Fibroblast of skin of right biceps (primary cell): ENCODE measurements at places on chromosomes 5 and 9.
A peak's percentile ranks its signal among the peaks of the same experiment; 100 is the strongest.

DNA sequence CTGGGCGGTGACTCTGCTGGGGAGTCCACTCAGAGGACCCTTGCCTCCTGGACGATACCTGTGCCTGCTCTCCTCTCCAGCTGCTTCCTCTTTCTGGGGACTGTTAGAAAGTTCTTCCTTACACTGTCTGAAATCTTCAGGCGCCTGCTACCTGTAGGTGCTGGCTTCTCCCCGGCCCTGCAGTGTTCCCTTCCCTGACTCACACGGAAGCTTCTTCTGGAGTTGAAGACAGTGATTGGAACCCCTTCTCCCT lies 562 bp downstream of the GSN start:
- peak; percentile 24 for DNase-seq

DNA sequence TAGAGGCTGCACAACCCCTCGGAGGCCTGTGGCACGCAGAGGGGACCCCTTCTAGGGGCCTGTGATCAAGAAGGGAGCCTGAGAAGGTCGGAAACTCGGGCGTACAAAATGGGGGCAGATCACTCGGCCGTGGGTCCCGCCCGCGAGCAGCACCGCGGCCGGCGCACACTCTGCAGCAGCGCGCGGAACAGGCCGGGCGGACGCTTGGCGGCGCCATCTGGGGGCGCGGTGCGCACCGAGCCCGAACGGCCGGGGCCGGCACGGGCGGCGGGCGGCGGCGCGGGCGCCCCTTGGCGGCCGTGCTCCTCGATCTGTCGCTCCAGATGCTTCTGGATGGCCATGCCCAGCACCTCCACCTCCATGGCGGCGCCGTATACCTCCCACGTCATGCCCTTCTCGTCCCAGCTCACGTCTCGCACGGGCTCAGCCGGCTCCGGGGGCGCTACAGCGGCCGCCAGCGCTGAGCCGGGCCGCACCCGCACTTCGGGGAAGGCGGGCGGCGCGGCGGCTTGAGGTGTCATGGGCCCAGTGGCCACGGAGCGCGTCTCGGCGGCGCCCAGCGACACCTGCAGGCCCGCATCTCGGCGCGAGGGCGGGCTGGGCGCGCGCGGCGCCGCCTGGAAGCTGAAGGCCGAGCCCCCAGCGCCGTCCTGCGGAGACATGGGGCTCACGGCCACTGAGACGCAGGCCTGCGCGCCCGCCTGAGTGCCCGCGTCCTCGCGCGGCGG lies 13.1 kb downstream of the GPRIN1 start:
- DNase-seq, result peak; percentile 37

DNA sequence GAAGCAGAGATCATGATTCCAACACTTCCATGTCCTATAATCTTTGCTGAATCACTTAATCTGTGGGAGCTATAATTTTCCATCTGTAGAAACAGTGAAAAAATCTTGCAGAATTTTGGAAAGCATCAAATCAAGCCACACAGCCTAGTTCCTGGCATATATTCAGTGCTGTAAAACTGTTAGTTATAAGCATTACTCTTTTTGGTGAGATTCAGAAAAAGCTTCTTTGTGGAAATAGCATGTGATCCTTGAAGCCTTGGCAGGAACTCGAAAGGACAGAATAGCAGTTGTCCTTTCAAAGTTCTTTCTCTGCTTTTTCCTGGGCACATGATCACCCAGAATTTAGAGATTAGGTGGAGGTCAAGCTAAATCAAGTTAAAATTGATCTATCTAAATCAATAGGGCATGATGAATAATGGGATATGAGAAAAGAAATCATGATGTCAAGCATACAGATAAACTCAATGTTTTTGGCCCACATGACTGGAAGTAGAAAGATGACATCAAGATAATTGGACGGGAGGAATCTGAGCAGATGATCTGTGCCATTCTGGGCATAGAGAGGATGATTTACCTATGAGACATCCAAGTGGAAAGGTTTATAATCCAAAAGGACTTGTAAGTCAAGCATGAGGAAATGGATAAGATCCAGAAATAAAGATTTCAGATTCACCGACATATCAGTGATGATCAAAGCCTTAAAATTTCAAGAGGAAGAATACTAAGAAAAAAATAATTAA lies 73.1 kb downstream of the TMEM232 start:
- DNase-seq, result no peak

- no peak for DNase-seq
These were observed 28.3 kb upstream of the PDE4D start for GRCh38 chr5:59921816-59922215.

- no peak for DNase-seq
These were observed 7.7 kb downstream of the GTF3C4 start for GRCh38 chr9:132677976-132678375.

- no peak for DNase-seq
These were observed 339.7 kb downstream of the NTRK2 start for GRCh38 chr9:85009251-85009650.

- DNase-seq, result no peak
These were observed 586 bp upstream of the FCHO2 start for GRCh38 chr5:72955143-72955767.
